ENCODE measurements at places on chromosomes 16 and 17.

DNA sequence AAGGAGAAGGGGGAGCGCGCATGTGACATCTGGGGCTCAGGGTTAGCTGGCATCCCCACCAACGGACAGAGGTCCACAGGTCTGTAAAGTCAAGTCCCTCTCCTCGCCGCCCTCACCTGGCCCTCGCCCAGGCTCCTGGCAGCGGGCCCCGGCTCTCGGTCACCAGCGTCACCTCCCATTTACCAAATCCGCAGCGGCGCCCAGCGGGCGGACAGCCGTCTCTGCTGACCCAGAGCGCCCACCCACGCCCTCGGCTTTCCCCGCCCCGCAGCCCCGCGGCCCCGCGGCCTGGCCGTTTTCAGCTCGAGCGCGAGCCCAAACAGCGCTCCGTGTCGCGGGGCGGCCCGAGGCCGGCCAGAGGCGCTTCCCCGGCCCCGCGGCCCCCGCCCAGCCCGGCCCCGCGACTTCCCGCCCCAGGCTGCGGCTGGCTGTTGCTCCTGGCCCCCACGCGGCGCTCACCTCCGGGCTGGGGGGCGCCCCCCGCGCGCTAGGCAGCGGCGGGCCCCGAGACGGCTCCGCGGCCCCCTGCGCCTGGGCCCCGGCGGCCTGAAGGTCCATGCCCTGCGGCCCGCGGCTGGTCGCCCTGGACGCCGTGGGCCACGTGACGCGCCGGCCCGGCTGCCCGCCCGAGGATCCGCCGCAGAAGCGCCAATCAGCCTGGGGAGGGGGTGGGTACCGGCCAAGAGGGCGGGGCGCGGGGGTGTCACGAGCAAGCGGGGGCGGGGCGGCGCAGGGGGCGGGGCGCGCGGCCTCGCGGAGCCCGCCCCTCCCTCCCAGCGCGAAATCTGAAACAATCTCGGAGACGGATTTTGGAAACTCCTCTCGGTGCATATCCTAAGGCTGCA, at the start of gene COPRS:
COPRS (minus strand) TSS at position 603 of the 845 bp plus-strand sequence; CDS start at position 558, 45 bp downstream.
- DNase-seq, result peak; percentile 74

DNA sequence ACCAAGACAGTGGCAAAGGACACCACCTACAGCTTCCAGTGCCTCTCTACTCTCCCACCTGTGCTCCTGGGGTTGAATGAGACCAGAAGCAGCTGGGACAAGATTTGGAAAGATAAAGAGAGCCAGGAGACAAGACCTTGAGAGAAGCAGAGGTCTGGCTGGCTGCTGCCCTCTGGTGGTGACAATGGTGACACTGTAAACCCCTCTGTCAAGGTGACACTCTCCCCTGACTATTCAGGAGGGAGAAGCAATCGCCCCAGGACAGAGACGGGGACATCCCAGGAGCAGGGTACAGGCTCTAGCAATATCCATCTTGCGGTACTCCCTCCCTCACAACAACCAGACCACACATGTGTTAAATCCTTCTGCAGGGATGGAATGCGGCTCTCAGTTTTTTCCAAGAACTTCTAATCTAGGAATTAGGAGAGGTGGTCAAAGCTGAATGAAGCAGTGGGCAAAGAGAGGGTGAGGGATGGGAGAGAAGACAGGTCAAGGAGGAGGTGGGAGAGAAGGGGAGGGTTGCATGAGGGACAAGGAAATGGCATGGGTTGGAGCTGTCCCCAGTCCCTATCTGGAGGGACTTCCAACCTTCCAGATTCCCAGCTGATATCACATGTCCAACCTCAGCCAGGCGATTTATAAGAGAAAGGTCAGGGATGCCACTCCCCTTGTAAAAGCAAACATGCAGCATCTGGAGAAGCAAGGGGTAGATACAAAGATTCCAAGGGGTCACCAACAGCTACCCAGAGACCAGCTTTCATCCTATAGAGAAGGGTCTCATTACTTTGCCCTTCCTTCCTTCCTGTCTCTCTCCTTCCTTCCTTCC, 2.9 kb downstream of the PHOSPHO1 start:
- DNase-seq, result peak; percentile 91

DNA sequence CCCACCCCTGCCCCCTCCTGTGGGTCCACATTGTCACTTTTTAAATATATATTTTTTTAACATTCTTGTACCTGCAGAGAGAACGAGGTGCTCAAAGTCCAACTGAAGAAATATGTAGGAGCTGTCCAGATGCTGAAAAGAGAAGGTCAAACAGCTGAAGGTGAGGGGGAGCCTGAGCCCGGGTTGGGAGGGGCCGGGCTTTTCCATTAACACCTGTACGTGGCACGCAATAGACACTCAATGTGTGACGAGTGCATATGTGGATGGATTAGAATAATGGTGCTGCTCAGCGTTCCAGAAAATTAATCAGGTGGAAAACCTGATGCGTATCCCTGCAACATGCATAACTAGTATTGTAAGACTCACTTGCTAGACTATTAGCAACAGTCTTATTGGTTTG, 223.0 kb downstream of the SNX29 start:
- no peak for DNase-seq

DNA sequence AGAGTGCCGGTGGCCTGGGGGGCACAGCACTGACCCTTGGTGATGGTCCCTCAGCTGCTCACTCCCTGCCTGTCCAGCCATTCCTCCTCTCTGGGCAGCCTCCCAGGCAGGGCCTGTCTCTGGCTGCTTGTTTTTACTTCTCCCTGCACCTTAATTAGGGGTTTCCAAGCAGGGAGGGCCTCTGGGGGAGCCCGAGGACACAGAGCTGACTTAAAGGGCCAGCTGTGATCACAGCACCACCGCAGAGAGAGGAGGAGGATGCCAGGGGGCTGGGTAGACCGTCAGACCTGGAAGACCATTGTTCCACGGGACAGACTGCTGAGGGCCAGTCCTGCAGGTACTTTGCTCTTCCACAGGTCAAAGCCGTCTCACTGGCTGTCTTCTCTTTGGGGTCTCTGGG, 1.2 kb upstream of the DPH1 start:
- DNase-seq, result no peak

DNA sequence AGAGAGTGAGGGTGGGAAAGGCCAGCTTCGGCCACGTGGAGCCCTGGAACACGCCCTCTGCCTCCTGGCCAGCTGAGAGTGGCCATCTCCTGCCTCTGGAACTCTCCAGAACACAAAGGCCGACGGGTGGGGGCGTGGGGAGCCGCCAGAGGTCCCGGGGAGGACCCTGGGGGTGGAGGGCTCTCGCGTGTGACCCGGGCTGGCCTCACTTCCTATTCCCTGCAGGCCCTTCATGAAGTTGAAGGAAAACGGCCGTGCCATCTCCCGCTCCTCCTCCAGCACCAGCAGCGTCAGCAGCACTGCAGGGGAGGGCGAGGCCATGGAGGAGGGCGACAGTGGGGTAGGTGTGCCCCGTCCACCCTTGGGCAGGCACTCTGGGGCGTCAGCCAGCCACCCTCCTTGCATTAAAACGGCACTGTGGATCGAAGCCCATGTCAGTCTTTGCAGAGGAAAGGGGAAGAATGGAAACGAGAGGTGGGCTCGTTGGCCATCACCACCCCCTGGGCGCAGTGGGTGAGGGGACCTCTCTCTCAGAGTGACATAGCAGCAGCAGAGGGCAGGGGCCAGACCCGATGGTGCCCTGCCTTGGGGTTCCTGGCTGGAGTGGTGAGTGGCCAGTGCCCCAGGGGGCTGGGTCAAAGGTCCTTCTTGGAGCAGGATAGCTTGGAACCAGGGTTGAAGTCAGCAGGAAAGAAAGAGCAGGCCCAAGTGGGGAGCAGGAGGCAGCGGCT, 37.1 kb downstream of the OR1D5 start:
- no peak for DNase-seq

DNA sequence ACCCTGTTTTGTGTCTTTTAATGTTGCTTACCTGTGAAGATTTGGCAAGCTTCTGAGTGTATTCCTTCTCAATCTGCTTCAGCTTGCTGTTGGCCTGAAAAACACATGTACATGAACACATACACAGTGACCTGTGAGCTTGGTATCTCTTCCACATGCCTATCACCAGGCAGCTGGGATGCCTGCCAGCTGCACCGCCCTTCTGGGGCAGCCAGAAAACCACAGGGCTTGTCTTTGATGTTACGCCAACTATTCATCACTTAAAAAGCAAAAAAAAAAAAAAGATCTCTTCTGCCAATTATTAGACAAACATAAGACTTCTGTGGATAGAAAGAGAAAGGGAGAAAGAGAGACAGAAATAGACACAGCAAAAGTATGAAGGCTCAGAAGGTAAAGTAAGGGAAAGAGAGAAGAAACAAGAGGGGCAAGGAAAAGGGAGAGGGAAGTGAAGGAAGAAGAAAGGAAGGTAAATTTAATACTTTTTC, 189.2 kb upstream of the AXIN2 start:
- DNase-seq, result peak; percentile 21

- peak; percentile 20 for DNase-seq
Observed at GRCh38 chr16:67833030-67833414, 9.1 kb upstream of the THAP11 start.

- no peak for DNase-seq
Observed at GRCh38 chr17:33292201-33292980, 704 bp downstream of the ASIC2 start.

DNA sequence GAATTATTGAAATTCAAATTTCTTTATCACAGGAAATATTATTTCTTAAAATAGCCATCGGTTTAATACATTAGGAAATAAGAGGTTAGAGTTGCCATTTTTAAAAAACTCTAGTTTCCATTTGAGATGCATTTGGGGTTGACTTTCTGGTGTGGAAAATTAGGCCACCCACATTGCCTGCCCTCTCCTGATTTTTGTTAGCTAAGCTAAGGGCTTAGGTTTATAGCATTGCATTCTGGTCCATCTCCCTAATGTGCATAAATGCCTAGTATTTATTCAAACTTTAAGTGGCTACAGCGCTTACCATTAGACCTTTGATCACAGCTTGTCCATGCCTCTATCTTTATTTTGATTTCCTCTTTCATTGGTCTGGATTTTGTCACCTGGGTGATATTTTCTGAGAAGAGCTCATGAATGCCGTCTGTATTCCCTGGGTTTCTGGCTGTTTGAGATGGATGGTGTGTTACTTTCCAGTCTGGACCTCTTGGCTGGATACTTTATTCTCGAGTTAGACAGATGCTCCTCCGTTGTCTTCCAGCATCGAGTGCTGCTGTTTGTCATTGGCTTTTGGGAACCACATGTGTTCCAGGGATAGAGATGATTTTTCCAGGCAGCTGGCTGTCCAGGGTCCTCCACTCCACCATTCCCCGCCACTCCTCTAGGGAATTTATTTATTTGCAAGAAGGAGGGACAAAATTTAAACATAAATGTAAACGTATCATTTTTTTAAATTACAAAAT, 120.3 kb downstream of the KATNIP start:
- no peak for DNase-seq

GRCh38 chr17:4566785-4567184, 6.4 kb upstream of the GGT6 start:
- peak; percentile 33 for DNase-seq

DNA sequence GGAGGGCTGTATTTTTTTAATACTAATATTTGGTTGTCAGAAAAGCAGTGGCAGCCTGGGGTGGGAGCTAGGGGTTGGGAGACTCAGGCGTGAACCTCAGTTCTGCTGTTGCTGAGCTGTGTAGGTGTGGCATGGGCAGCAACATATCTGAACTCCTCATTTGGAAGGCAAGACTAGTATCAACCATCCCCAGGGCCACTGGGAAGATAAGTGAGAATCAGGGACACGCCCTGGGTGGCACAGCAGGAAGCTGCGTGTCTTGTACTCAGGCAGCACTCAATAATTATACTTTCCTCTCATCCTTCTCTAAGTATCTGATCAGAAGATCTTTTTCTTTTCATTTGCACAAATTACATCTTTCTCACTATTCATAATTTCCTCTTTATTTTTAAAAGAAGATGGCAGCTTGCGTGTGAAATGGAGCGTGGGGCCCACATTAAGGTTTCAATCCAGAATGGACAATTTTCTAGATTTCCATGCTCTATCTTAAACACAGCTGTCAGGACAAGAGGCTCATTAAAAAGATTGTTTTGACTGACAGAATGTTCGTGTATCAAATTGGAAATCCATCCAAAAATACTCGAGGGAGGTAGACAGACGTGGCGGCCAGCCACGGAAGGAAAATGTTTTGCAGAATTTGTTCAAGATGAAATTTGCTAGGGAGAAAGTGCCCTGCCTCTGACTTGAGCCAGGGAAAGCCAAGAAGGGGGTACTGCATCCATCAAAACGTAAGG, 121.1 kb downstream of the CPPED1 start:
- no peak for DNase-seq

GRCh38 chr16:2977440-2977839, 2.8 kb downstream of the PKMYT1 start:
- DNase-seq, result no peak

- no peak for DNase-seq
Observed at GRCh38 chr17:31390748-31391495, 553 bp upstream of the RAB11FIP4 start.

All from Kasumi-1 (cell line).